NCI-H2171 (cell line): ENCODE measurements at places on chromosomes 13 and 19.

GRCh38 chr19:1943661-1944087 lies 2.7 kb downstream of the CSNK1G2 start:
- DNase-seq: no peak

DNA sequence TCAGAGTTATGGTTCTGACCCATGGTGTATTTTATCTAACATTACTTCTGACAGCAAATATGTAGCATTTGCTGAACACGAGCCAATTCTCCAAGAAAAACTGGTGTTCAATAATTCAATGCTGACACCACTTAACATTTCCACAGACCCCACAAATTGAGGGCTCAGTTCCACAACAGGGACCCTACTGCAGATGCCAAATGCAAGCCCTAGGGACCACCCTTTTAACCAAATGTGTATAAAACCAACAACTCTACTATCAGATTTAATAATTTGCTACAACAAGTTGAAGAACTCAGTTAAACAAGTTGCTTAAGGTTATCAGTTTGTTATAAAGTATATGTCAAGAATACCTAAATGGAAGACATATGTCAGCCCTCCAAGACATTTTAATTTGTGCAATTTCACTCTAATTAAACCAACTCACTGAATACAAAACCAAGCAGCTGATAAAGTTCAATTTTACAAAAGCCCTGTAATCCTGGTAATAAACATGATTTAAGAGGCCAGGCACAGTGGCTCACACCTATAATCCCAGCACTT lies 6.7 kb downstream of the ZNF44 start:
- DNase-seq: no peak

- no peak for DNase-seq
Measured at GRCh38 chr13:94595001-94595949, 677 bp downstream of the TGDS start.

DNA sequence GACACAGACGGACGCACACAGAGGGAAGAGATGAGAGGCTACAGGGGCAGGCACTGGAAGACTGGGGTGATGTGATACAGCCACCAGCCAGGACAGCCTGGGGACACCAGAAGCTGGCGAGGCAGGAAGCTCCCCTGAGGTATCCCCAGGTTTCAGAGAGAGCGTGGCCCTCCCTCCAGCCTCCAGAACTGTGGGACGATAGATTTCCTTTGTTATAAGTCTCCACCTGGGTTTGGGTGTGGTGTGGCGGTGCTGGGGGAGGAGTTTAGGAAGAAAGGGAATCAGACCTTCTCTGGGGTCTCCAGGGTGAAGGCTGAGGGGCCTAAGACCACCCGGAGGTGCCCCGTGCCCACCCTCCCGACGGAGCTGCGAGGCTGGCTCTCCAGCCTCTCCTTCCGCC lies 2.7 kb upstream of the ASPDH start:
- DNase-seq: no peak

- DNase-seq: no peak
Measured at GRCh38 chr19:39247701-39248664, 673 bp downstream of the IFNL4 start.

- no peak for DNase-seq
Measured at GRCh38 chr13:74825152-74825937, 656.6 kb downstream of the TBC1D4 start.
